ENCODE measurements at places on chromosomes 2 and 18. TPM values are rescaled to one million over a fixed set of nuclear protein-coding genes. Genes with fewer than 3 reads are reported as not detected.

- DNase-seq = no peak
- no peak overlapping the region for H3K4me3 ChIP-seq
- H3K27me3 ChIP-seq = no peaks in the 10 kb centered on the region
- H3K27ac ChIP-seq = no peak overlapping the region
- H3K36me3 ChIP-seq = no peaks in the 10 kb centered on the region
- H3K4me1 ChIP-seq = peaks cover 42% of the 10 kb centered on the region
Measured at GRCh38 chr2:145119225-145119624, 599.3 kb upstream of the ZEB2 start.

The SPEG gene
- total RNA-seq = 62.9 TPM

- no peak for DNase-seq
- H3K27ac ChIP-seq = no peak overlapping the region
- H3K27me3 ChIP-seq = peaks cover 37% of the 10 kb centered on the region
- peaks cover 14% of the 10 kb centered on the region for H3K4me1 ChIP-seq
- H3K4me3 ChIP-seq = no peak overlapping the region
- no peaks in the 10 kb centered on the region for H3K36me3 ChIP-seq
Measured at GRCh38 chr18:51447351-51448342, 250.2 kb upstream of the MEX3C start.

GRCh38 chr2:232866104-232866503, 4.0 kb upstream of the SNORC start:
- peaks cover 1% of the 10 kb centered on the region for H3K36me3 ChIP-seq
- no peaks in the 10 kb centered on the region for H3K27me3 ChIP-seq
- no peak overlapping the region for H3K27ac ChIP-seq
- no peak overlapping the region for H3K4me3 ChIP-seq
- peaks cover under 1% of the 10 kb centered on the region for H3K4me1 ChIP-seq

GRCh38 chr2:134845719-134846118, 7.3 kb downstream of the ACMSD start:
- peak overlapping the region; percentile 78 for H3K27ac ChIP-seq
- DNase-seq = no peak
- peaks cover 1% of the 10 kb centered on the region for H3K36me3 ChIP-seq
- H3K27me3 ChIP-seq = no peaks in the 10 kb centered on the region

The SPR gene
- 8.9 TPM for total RNA-seq

The SERPINB13 gene
- total RNA-seq = not detected

GRCh38 chr18:46555213-46555612, 101.8 kb downstream of the LOXHD1 start:
- no peak overlapping the region for H3K4me3 ChIP-seq
- H3K27ac ChIP-seq = no peak overlapping the region
- no peaks in the 10 kb centered on the region for H3K4me1 ChIP-seq

The TTN gene
- total RNA-seq = not detected

GRCh38 chr2:43894743-43895142, 56.0 kb downstream of the ABCG8 start:
- no peak overlapping the region for H3K27ac ChIP-seq
- no peaks in the 10 kb centered on the region for H3K27me3 ChIP-seq
- DNase-seq = no peak
- H3K4me3 ChIP-seq = no peak overlapping the region

The TRAPPC12 gene
- 73.3 TPM for total RNA-seq

DNA sequence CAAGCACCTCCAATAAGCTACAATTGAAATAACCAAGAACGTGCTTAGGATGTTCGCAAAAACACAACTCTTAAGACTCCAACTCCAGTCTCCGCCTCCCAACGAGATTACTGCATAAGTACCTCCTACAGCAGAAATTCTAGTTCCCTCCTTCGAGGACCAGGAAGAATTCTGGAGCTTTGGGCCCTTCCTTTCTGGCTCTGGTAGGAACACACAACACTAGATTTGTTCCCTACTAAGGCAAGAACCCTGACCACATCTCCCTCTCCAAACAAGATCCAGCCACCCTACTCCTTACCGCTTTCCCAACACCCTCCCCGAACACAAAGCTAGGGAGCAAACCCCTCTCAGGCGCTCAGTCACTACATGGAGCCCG, 721 bp downstream of the ADAM17 start:
- H3K4me1 ChIP-seq = peaks cover 66% of the 10 kb centered on the region
- DNase-seq = no peak
- peak overlapping the region; percentile 97 for H3K27ac ChIP-seq
- no peaks in the 10 kb centered on the region for H3K27me3 ChIP-seq

The RBM43 gene
- 5.6 TPM for total RNA-seq

Measured in chondrocyte (in vitro differentiated cells).